ENCODE measurements at places on chromosomes 6 and 20. TPM values are rescaled to one million over a fixed set of nuclear protein-coding genes. Genes with fewer than 3 reads are reported as not detected.

DNA sequence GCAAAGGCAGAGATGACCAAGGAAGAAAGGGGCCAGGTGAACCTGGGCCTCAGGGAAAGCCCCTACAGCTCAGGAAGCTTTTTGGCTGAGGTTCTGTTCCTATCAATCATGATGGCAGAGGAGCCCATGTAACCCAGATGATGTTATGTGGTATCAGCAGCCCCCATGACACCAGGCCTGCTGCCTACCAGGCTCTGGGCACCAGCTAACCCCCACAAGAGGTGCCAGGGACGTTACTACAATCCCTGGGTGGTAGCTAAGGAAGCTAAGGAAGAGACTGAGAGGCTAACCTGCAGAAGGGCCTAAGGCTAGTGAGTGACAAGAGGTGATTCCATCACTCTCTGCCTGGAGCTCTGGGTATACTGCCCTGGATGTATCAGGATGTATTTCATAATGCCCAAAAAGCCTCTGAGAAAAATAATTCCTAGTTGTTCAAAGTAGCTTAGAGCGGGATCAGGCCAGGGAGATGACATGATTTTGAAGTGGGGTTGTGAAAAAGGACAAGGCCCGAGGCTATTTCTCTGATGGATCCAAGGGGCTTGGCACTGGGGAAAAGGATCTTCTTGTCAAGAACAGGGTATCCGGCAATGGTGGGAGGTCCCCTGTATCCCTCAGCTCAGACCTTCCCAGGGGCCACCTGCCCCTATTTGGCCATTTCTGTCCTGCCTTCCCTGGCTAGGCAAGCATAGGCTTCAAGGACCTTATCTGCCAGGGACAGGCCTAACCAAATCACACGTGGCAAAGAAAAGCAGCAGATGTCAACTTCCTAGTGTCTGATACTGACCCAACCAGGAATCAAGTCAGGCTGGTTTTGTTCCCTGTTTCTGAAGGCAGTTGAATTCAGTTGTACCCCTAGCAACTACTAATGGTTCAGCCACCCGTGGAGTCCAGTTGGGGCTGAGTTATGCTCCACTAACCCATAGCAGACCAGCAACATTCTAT, 41.3 kb downstream of the PANK2 start:
- peaks cover 49% of the 10 kb centered on the region for H3K4me1 ChIP-seq
- H3K27me3 ChIP-seq, result no peaks in the 10 kb centered on the region
- no peak overlapping the region for H3K27ac ChIP-seq
- no peak overlapping the region for H3K4me3 ChIP-seq

DNA sequence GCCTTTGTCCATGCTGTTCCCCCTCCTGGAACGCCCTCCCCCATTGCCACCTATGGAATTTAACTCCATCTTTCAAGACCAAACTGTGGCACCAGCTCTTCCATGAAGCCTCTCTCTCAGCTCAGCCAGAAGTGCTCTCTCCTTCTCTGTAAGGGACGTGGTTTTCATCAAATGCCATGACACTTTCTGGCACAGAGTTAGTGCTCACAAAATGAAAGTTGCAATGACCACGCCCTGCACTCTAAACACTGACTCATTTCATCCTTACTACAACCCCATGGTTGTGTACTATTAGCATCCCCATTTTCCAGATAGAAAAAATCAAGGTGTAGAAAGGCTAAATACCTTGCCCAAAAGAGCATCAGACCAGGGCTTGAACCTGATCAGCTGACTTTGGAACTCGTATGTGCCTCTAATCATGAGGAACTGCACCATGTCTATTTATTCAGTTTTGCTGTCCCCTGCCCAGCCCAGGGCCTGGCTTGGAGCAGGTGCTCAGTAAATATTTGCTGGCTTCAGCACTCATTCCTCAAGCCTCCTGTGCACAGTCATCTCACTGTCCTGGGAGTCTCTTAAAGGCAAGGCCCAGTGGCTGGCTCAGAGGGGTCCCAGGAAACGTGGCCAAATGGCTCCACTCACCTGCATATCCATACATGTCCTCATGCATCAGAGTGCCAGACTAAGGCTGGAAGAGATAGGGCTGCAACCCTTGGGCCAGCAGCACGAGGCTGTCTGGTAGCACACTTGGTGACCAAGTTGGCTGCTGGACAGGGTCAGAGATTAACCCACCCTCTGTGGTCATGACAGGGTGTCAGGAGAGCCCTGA, 77.9 kb downstream of the MRPL14 start:
- no peaks in the 10 kb centered on the region for H3K36me3 ChIP-seq
- peak overlapping the region; percentile 31 for H3K27ac ChIP-seq
- no peak overlapping the region for H3K4me3 ChIP-seq
- H3K27me3 ChIP-seq, result no peaks in the 10 kb centered on the region
- DNase-seq, result no peak
- peaks cover 71% of the 10 kb centered on the region for H3K4me1 ChIP-seq

DNA sequence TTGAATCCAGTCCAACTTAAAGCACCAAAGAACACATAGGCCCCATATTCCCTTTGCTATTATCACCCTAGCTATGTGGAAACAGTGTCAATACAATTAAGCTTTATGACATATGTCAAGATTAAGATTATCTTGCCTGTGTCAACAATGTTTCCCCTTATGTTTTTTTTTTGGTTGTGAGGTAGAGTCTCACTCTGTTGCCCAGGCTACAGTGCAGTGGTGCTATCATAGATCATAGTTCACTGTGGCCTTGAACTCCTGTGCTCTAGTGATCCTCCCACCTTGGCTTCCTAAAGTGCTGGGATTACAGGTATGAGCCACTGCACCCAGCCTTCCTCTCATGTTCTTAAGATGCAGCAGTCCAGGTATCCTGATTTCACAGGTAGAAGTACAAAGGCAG, 17.8 kb downstream of the AFG1L start:
- H3K36me3 ChIP-seq, result no peaks in the 10 kb centered on the region
- H3K27ac ChIP-seq, result no peak overlapping the region
- no peak for DNase-seq
- no peaks in the 10 kb centered on the region for H3K4me1 ChIP-seq
- no peak overlapping the region for H3K4me3 ChIP-seq
- no peaks in the 10 kb centered on the region for H3K27me3 ChIP-seq

- no peaks in the 10 kb centered on the region for H3K36me3 ChIP-seq
- H3K27me3 ChIP-seq, result no peaks in the 10 kb centered on the region
- no peak for DNase-seq
- peak overlapping the region; percentile 12 for H3K27ac ChIP-seq
- H3K4me1 ChIP-seq, result peaks cover 18% of the 10 kb centered on the region
- no peak overlapping the region for H3K4me3 ChIP-seq
Observed at GRCh38 chr6:16278048-16278724, 39.8 kb downstream of the GMPR start.

The DUSP15 gene
- total RNA-seq, result 1.1 TPM
